Activated T-helper 9 cell treated with anti-CD3 and anti-CD28 coated beads, Interleukin-2, amount 50 U/mL, for 16 hours (primary cell): ENCODE measurements at places on chromosomes 3 and 15.

DNA sequence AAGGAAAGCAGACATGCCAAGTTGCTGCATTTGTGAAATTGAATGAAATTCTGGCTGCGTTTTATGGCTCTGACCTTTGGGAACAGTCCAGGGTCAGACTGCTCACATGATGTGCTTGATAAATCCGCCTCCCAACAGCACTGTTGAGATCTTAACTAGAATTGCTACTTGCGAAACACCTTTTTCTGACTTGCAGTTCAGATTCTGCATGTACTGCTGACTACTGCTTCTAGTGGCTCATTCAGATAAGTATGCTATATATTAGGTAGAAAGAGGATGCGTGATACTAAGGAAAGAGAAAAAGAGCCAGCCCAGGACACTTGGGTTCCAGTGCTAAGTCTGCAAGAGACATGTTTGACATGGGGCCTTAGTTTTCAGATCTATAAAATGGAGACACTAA lies 129.4 kb downstream of the LPP start:
- no peak for DNase-seq

DNA sequence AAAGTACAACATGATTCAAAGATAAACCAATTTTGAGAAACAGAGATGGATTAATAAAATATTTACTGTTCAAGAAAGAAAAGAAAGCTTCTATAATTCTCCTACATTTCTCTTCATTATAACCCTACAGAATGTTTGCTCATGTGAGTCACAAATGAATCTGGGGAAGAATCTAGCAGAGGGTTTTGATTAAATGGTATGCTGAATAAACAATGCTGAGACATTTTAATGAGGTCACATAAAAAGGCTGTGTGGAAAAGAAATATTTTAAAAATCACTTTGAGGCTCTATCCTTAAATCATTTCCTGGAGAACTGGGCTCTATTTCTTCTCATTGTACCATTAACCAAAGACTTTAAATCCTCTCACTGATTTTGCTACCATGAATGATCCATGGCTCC lies 727.7 kb downstream of the NTRK3 start:
- DNase-seq: no peak

GRCh38 chr3:18900994-18901393 lies 247.3 kb upstream of the KCNH8 start:
- no peak for DNase-seq

DNA sequence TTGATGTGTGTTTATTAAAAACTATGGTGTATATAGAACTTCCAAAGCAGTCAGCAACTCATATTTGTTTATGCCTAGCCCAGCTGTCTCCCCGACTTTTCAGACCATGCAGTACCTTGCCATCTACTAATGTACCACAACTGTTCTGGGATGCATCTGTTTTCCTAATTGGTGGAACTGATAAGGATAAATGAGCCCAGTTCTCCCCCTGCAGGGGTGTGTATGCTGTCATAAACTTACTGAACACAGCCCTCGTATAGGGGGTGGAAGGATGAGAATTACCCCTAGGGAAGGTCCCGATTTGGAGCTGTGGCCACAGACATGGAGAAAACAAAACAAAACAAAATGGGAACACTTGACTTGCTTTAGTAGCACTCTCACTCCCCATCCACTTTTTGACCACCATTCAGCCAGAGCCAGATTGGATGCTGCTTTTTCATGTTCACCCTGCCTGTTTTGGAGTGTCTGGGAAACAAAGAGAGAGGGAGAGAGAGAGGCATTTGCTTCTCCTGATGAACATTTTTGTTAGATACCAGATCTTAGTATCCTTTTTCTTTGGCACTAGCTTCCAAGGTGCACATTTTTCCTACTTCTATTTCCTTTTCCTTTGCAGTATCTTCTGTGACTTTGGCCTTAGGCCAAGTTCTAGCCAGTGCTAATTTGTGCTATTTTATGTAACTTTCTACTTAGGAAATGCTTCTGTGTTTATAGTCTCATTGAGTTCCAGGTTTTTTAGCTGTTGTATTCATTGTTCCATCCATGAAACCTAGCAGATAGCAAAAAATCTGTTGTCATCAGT lies 29.1 kb downstream of the CADM2 start:
- DNase-seq: no peak

GRCh38 chr3:138093721-138094120 lies 21.7 kb downstream of the DZIP1L start:
- DNase-seq: no peak

GRCh38 chr15:70339571-70340493 lies 242.1 kb upstream of the TLE3 start:
- no peak for DNase-seq

DNA sequence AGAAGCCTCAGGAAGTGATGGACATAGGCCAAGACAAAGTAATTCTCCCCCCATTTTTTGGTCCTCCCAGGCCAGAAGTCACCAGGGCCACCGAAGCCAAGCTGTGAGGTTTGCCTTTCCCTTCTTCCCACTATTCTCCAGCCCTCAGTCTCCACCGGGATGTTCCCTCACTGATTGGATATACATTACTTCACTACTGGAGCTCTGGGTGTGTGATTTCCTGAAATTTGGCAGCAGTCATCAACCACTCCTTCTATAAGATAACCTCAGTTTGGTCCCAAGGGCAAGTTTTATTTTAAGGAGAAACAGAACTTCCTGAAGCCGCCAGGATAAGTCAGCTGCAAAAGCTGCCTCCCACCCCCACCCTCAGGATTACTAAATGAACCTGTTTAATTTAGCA lies 11.3 kb downstream of the SLCO2A1 start:
- DNase-seq: no peak

- DNase-seq: no peak
Observed at GRCh38 chr15:35624881-35625280, 78.9 kb upstream of the DPH6 start.
